CD4-positive, alpha-beta T cell (primary cell): ENCODE measurements at places on chromosomes 5 and 9. TPM values are rescaled to one million over a fixed set of nuclear protein-coding genes. Genes with fewer than 3 reads are reported as not detected.

The DPP7 gene
- 349 TPM for total RNA-seq

The CCNJL gene
- total RNA-seq: not detected

The ABL1 gene
- total RNA-seq: 33.7 TPM

The HMMR gene
- 0.42 TPM for total RNA-seq

The ENTREP1 gene
- total RNA-seq: 0.14 TPM

The TMEM252 gene
- total RNA-seq: not detected

The TMEM174 gene
- total RNA-seq: not detected

The IL5 gene
- not detected for total RNA-seq

The LECT2 gene
- not detected for total RNA-seq

The TAF11L5 gene
- total RNA-seq: not detected

The PCSK5 gene
- total RNA-seq: 15.2 TPM

The SPATA31A3 gene
- not detected for total RNA-seq

The PLAC8L1 gene
- total RNA-seq: 0.56 TPM

The ZNF366 gene
- 0.06 TPM for total RNA-seq

The CER1 gene
- not detected for total RNA-seq

The HARS2 gene
- 38.1 TPM for total RNA-seq

The PIGO gene
- 17.5 TPM for total RNA-seq

The SHC3 gene
- not detected for total RNA-seq

The OTULIN gene
- 69.4 TPM for total RNA-seq

The PCDHA1 gene
- not detected for total RNA-seq

The VLDLR gene
- not detected for total RNA-seq

The LTC4S gene
- 3.6 TPM for total RNA-seq

The DBH gene
- 1.7 TPM for total RNA-seq

The BAAT gene
- total RNA-seq: not detected

The CDH9 gene
- total RNA-seq: not detected

The ZNF618 gene
- total RNA-seq: 1.2 TPM

The GLE1 gene
- total RNA-seq: 8.4 TPM

The OBP2B gene
- total RNA-seq: not detected

The TMC1 gene
- total RNA-seq: not detected

The SLC36A2 gene
- total RNA-seq: not detected

The SEMA4D gene
- total RNA-seq: 399 TPM

The AKNA gene
- 247 TPM for total RNA-seq

The CDKN2B-AS1 gene
- 0.30 TPM for total RNA-seq
